ENCODE measurements at places on chromosomes 1 and 21.

GRCh38 chr1:88595355-88596002 lies 88.6 kb upstream of the PKN2 start:
- DNase-seq: no peak

DNA sequence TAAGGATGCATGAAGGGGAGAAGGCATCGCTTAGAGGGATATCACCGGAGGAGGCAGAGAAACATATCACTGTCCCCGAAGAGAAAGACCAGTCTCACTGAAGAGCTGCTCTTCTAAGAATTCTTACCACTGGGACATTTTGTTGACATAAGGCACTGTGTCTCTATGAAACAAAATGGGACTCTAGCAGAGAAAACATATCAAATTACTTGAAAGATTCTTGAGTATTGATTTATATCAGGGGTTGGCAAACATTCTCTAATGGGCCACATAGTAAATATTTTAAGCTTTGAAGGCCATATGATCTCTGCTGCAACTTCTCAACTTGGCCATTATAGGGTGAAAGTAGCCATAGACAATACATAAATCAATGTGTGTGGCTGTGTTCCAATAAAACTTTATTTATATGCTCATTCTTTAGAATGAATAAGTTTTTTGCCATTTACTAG lies 41.0 kb upstream of the GREM2 start:
- DNase-seq: no peak

DNA sequence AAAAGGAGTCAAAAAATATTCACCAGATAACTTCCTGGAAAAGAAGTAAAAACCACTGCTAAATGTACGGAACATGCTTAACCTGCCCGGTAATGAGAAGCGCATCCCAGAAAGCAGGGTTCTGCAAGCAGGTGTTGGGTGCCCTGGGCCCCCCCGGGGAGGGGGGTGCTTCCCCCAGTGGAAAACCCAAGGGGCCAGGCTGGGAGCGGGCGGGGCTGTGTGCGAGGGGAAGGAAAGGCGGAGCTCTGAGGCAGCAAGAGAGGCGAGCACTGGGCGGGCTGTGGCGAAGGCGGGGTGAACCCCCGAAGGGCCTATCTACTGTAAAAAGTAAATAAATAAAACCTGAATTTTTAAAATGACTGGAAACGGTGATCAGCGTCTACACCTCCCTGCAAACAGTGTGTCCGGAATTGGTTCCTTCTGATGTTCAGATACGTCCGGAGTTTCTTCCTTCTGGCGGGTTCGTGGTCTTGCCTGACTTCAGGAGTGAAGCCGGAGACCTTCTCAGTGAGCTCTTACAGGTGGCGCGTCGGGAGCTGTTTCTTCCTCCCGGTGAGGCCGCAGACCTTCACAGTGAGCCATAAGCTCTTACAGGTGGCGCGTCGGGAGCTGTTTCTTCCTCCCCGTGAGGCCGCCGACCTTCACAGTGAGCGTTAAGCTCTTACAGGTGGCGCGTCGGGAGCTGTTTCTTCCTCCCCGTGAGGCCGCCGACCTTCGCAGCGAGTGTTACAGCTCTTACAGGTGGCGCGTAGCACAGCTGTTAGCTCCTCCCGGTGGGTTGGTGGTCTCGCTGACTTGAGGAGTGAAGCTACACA lies 13.4 kb downstream of the FTCD start:
- DNase-seq: no peak

DNA sequence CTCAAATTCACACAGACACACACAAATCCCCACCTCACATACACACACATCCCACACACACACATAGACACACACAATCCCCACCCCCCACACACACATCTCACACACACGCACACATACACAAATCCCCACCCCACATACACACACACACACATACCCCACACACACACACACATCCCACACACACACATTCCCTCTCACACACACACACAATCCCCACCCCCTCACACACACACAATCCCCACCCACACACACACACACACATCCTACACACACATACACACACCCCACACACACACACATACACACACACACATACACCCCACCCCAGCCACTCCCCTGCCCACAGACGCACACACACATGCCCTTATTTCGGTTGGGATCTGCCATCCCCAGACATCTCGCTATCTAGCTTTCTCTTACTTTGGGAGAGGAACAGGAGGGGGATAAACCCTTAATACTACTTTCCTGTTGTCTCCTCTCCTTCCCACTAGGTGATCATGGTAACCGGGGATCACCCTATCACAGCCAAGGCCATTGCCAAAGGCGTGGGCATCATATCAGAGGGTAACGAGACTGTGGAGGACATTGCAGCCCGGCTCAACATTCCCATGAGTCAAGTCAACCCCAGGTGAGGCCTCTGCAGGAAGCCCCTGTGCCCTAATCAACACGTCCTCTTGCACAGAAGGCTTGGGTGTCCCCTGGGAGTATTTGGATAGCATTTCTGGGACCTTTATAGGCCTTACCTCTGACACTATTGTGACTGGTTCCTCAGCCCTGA lies 17.2 kb upstream of the ATP1A4 start:
- DNase-seq: peak; percentile 34

GRCh38 chr21:45945066-45945867 lies 36.3 kb upstream of the COL6A1 start:
- no peak for DNase-seq

DNA sequence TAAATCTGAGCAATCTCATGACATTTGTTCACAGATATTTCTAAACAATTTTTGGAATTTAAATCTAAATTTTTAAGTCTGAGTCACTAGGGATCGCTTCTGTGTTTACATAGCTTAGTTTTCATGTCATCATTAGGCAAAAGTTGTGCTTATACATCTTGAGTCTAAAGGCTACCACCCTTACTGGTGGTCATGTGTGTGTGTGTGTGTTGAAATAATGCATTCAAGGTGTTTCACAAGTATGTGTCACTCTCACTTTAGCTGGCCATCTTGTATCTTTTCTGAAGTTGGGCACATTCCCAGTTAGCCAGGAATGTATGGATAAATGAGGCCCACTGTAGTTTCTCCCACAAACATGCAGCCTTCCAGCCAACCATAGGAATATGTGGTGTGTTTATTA lies 1162.5 kb upstream of the PRMT6 start:
- no peak for DNase-seq

- DNase-seq: no peak
Measured at GRCh38 chr1:154463512-154463990, 38.5 kb upstream of the TDRD10 start.

DNA sequence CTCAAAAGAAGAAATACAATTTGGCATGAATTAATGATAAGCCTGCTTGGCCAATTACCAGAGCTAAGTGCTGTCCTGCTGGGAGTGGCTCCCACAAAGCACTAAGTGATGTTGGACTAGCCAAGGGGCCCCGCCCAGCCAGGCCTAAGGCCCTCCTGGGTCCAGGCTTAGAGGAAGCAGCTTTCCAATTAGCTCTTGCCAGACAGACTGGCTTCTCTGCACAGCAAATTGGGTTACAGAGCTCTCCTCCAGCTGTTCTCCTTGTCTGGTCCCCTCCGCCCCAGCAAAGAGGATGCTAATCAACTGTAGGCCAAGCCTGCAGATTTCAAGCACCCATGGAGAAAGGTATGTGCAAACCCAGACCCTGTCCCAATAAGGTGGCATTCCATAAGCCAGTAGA lies 151.9 kb downstream of the DMRTA2 start:
- no peak for DNase-seq

DNA sequence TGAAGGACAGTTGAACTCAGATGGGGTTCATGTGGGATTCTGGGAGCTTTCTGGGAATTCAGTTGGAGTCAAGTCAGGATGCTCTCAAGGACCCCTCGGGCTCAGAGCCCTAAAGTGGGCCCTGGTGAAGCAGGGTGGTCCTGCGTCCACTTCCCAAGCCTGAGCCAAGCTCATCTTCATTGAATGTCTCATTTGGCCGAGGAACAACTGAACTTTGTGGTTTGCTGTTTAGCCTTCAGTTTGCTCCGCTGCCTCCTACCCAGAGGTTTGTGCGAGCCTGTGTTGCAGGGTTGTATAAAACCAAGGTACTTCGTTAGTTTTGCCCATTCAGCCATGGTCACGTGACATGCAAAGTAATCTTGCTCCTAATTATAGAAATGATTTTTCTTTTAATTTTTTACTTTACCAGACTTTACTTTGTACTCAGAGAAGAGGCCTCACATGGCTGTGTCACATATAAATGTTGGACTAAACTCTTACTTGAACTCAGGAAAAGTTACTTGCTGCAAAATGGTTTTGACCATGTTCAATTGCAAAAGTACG lies 49.7 kb downstream of the B3GALT5 start:
- DNase-seq: no peak

GRCh38 chr1:167808690-167809089 lies 86.9 kb downstream of the MPZL1 start:
- no peak for DNase-seq

DNA sequence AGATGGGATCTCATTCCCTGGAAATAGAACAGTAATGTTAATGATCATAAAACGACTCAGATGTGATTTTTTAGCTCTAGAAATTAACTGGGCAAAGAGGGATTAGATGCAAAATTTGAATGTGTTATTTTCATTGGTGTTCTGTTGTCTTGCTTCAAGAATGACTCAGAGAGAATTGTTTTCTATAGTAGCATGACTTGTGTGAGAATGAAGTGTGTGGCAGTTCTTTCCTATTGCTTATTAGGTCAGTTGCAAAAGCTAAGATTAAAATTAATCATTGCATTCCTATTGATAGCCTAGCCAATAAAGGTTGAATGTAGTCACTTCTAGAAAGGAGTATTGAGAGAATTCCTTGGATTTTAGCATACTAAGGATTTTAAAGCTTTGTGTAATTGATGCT lies 22.9 kb downstream of the SPEN start:
- no peak for DNase-seq

DNA sequence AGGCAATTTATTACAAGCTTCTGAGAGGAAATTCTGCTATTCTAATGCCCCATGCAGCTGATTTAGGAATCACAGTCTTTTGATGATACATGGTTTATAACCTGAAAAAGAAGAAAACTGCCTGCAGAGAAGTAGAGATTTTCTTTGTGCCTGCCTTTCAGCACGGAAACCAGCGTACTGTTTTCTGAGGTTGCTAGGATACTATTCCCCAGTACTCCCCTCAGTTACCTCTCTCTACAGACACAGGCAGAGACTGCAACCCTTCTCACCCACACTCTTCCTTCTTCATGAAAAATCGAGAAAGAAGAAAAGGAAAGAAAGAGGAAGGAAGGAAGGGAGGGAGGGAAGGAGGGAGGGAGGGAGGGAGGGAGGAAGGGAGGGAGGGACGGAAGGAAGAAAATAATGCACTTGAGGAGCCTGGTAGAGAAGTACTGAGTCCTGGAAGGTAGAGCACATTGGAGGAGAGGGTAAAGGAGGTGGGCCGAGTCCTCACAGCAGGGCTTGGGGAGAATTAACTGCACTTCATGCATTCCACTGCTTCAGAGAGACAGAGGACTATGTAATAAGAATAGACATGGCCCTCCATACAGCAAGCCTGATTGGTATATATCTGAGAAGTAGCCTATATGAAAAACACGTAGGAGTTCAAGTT lies 21.9 kb downstream of the RGS2 start:
- no peak for DNase-seq

- no peak for DNase-seq
Measured at GRCh38 chr1:59143133-59143487, 153.8 kb upstream of the FGGY start.

GRCh38 chr21:27423038-27423437 lies 456.1 kb upstream of the ADAMTS5 start:
- no peak for DNase-seq

DNA sequence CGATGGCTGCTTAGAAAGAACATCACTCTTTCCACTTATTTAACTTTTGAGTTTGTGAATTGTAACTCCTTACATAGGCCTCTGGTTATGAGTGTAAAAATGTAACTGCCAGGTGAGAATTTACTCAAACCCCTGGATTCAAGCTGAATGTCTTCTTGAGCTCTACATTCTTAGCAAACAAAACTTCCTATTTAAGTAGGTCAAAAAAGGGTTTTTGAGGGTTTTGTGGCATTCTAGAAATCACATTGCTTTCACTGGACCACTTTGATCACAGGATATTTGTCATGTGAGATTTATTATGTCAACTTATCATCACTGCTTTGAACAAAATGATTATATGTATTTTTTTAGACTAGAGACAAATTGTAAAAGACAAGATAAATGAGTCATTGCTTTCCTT lies 5.7 kb downstream of the IL23R start:
- no peak for DNase-seq

All from posterior cingulate gyrus (tissue), 11 donors.